Glutamatergic neuron (in vitro differentiated cells): ENCODE measurements at places on chromosomes 5 and 9. TPM values are rescaled to one million over a fixed set of nuclear protein-coding genes. Genes with fewer than 3 reads are reported as not detected.

CCDC183 gene
- total RNA-seq = 20.0 TPM

CRAT gene
- 95.8 TPM for total RNA-seq

SLC2A6 gene
- total RNA-seq = 104 TPM

GRCh38 chr5:17966640-17967402, 332.6 kb downstream of the TAF11L14 start:
- no peak overlapping the region for H3K4me3 ChIP-seq
- peaks cover 1% of the 10 kb centered on the region for H3K27me3 ChIP-seq
- no peak for DNase-seq
- H3K36me3 ChIP-seq = peaks cover 11% of the 10 kb centered on the region
- H3K27ac ChIP-seq = no peak overlapping the region

DNA sequence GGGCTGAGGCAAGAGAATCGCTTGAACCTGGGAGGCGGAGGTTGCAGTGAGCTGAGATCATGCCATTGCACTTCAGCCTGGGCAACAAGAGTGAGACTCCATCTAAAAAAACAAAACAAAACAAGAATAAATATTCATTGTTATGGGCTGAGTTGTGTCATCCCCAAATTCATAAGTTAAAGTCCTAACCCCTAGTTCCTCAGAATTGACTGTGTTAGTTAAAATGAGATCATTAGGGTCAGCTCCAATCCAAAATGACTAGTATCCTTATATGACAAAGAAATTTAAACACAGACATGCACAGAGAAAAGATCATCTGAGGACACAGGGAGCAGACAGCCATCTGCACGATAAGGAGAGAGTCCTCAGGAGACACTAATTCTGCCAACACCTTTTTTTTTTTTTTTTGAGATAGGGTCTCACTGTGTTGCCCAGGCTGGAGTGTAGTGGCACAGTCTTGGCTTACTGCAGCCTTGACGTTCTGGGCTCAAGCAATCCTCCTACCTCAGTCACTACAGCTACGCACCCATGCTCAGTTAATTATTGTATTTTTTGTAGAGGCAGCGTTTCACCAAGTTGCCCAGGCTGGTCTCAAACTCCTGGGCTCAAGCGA, 32.1 kb upstream of the GCNT1 start:
- no peaks in the 10 kb centered on the region for H3K36me3 ChIP-seq
- H3K27me3 ChIP-seq = no peaks in the 10 kb centered on the region
- no peak overlapping the region for H3K4me3 ChIP-seq
- DNase-seq = no peak
- no peaks in the 10 kb centered on the region for H3K4me1 ChIP-seq
- H3K27ac ChIP-seq = no peak overlapping the region

- no peak overlapping the region for H3K27ac ChIP-seq
- no peaks in the 10 kb centered on the region for H3K27me3 ChIP-seq
- H3K4me1 ChIP-seq = no peaks in the 10 kb centered on the region
- H3K4me3 ChIP-seq = no peak overlapping the region
Observed at GRCh38 chr5:148996270-148996669, 66.6 kb downstream of the SH3TC2 start.

DNA sequence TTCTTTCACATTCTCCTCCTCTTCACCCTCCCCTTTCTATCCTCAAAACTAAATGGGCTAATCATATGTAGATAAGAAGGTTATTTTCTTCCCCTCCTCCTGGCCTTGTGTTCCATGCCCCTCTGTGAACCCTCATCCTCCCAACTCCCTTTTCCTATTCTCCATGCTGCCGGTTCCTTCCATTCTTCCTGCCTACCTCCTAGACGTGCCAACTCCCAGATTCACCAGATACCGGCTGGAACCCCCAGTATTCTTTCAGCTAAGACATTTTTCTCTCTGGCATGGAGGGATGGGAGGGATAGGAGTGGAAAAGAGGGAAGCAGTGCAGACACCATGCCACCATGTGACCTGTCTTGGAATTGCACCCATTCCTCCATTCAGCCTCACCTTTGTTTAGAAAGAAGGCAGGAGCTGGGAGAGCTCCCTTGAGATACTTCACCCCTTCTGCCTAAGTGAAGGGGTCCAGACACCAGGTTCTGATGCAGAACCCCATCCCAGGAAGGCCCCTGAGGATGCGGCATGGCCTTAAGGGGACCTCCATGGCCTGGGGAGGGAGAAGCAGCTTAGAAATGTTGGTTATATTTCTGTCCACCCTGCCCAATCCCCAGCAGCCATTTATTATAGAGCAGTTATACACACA, 4.8 kb downstream of the DNAJB5 start:
- peak overlapping the region; percentile 86 for H3K4me3 ChIP-seq
- DNase-seq = peak; percentile 55
- H3K4me1 ChIP-seq = peaks cover 38% of the 10 kb centered on the region
- peak overlapping the region; percentile 92 for H3K27ac ChIP-seq
- H3K27me3 ChIP-seq = peaks cover 24% of the 10 kb centered on the region
- H3K36me3 ChIP-seq = peaks cover 18% of the 10 kb centered on the region

- H3K27me3 ChIP-seq = no peaks in the 10 kb centered on the region
- H3K36me3 ChIP-seq = no peaks in the 10 kb centered on the region
- H3K27ac ChIP-seq = no peak overlapping the region
Observed at GRCh38 chr5:124000538-124000937, 488.6 kb downstream of the CSNK1G3 start.

- no peak overlapping the region for H3K4me3 ChIP-seq
- no peaks in the 10 kb centered on the region for H3K27me3 ChIP-seq
- no peaks in the 10 kb centered on the region for H3K4me1 ChIP-seq
- no peaks in the 10 kb centered on the region for H3K36me3 ChIP-seq
- H3K27ac ChIP-seq = no peak overlapping the region
Observed at GRCh38 chr5:102388235-102388634, 92.2 kb upstream of the SLCO4C1 start.

GRCh38 chr9:92716557-92716956, 46.6 kb upstream of the IPPK start:
- peaks cover 7% of the 10 kb centered on the region for H3K4me1 ChIP-seq
- DNase-seq = peak; percentile 93
- H3K4me3 ChIP-seq = no peak overlapping the region
- H3K36me3 ChIP-seq = peaks cover 5% of the 10 kb centered on the region
- peaks cover 2% of the 10 kb centered on the region for H3K27me3 ChIP-seq

DNA sequence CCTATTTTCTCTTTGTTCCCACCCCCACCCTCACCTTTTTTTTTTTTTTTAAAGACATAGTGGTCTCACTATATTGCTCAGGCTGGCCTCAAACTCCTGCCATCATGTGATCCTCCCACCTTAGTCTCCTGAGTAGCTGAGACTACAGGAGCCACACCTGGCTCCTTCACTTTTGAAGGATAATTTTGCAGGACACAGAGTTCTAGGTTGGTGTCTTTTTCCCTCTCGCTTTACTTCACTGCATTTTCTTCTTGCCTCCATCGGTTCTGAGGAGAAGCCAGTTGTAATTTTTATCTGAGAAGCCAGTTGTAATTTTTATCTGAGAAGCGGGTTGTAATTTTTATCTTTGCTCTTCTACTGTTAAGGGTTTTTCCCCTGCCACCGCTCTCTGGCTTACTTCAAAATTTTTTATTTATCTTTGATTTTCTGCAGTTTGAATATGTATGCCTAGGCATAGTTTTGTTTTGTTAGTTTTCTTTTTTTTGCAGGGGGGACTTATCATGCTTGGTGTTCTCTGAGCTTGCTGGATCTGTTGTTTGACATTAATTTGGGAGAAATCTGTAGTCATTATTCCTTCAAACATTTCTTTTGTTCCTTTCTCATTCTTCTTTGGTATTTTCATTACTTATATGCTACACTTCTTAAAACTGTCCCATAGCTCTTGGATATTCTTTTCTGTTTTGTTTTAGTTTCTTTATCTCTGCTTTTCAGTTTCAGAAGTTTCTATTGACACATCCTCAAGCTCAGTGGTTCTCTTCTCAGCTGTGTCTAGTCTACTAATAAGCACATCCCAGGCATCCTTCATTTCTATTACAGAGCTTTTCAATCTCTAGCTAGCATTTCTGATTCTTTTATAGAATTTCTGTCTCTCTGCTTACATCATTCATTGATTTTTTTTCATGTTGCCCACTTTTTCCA, 148.2 kb upstream of the CHD1 start:
- no peak for DNase-seq
- peaks cover 3% of the 10 kb centered on the region for H3K4me1 ChIP-seq
- H3K27ac ChIP-seq = no peak overlapping the region
- H3K4me3 ChIP-seq = no peak overlapping the region
- H3K36me3 ChIP-seq = peaks cover 4% of the 10 kb centered on the region

- H3K4me1 ChIP-seq = peaks cover 13% of the 10 kb centered on the region
- H3K27me3 ChIP-seq = peaks cover 3% of the 10 kb centered on the region
- no peaks in the 10 kb centered on the region for H3K36me3 ChIP-seq
- peak overlapping the region; percentile 20 for H3K4me3 ChIP-seq
- DNase-seq = no peak
Observed at GRCh38 chr9:35518225-35518821, 28.4 kb downstream of the RUSC2 start.

GRCh38 chr9:14310311-14310710, 3.6 kb downstream of the NFIB start:
- no peak overlapping the region for H3K4me3 ChIP-seq
- no peak overlapping the region for H3K27ac ChIP-seq
- peaks cover 10% of the 10 kb centered on the region for H3K27me3 ChIP-seq
- no peaks in the 10 kb centered on the region for H3K36me3 ChIP-seq

GRCh38 chr5:142915813-142916424, 145.7 kb downstream of the ARHGAP26 start:
- no peak overlapping the region for H3K4me3 ChIP-seq
- no peaks in the 10 kb centered on the region for H3K27me3 ChIP-seq
- peak; percentile 63 for DNase-seq

DNA sequence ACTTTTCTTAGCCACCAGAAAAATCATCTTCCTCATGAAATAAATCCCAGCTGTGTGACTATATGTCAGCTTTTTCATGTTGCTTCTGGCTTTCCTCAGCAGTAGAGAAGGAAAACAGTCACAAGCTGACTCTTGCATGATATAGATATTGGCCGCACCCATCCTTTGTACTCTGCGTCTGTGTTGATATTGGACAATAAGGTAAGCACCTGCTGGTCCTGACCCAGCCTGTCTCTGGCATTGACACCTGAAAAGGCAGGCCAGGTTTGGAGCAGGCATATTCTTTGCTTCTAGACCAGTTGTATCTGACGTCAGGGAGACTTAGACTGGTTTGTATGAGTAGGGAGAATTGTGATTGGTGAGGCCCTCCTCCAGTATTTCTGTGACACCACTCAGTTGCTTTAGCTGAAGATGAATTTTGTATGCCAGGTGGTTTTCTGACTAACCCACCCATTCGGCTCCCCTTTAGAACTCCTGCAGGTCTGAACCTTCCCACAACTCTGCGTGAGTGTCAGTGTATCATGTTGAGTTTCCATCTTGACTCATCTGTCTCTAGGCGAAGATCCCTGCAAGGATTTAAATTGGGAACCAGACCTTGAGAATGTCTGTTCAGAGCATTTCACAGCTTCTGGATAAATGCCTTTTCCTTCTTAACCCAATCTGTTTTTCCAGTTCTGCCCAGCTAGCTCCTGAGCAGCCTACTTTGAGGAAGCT, 151.2 kb upstream of the RUSC2 start:
- no peak overlapping the region for H3K27ac ChIP-seq
- peaks cover 6% of the 10 kb centered on the region for H3K27me3 ChIP-seq
- peaks cover 15% of the 10 kb centered on the region for H3K4me1 ChIP-seq
